Fibroblast of skin of right quadriceps (primary cell): ENCODE measurements at places on chromosomes 2 and 18.

DNA sequence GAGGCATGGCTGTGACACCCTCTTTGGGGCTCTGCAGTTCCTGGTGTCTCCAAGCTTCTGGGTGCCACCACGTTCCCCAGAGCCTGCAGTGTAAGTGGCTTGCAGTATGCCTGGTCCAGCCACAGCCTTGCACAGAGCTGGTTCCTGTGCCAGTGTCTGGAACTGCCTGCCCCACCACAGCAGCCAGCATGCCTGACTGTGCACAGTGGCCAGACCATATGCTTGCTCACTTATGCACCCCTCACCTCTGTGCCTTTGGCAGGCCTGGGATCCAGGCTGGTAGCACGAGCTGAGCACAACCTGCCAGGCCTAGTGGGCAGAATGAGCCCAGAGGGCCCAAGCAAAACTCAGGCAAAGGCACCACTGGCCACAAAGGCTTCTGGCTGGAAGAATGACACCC is 154.1 kb downstream of the DPP4 start:
- DNase-seq: no peak

DNA sequence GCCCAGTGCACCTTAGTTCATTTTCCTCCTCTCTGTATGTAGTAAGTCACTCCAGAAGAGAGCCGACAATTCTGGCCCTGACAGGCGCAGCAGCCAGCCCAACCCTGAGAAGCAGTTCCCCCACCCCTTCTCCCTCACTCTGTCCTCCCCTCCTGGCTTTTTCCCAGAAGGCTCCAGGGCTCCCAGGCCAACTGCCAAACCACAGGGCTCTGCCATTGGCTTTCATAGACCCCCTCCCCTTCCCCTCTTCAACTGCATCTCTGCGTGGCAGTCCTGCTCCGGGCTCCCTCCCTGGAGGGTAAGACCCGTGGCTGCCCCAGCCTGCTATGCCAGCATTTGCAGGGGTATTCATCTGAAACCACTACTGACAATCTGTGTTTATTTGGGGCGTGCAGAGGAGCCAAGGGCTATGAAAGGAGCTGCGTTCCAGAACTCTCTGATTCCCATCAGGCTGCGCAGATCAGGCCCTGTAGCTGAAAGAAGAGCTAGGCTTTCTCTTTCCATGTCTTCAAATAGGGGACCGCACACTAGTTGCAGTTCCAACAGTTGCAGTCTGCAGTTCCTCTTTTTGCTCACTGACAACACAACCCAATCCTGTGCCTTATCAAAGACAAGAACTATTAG is 388.6 kb upstream of the TNP1 start:
- DNase-seq: peak; percentile 91

DNA sequence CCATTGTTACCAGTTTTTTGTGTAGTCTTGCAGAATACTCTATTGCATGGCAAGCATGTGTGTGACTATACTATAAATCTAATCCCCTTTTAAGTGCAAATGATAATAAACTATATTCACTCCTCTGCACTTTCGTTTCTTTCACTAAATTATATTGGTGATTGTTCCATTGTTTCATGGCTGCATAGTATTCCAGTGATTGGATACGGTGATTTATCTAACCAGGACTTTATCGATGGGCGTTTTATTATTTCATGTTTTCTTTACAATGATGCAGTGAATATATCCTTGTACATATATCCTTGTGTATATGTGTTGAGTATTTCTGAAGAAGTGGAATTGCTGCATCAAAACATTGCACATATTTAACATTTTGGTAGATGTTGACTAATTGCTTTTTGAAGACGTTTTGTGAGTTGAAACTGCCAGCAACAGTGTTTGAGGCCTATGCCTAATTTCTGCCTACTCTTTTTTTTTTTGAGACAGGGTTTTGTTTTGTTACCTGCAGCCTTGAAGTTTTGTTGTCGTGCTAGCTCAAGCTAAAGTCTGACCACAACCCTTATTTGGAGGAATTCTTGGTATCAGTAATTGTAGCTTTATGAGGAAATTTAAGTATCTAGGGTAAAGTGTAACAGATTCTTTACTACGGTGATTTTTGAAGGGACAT is 2.7 kb downstream of the MIB1 start:
- DNase-seq: no peak

DNA sequence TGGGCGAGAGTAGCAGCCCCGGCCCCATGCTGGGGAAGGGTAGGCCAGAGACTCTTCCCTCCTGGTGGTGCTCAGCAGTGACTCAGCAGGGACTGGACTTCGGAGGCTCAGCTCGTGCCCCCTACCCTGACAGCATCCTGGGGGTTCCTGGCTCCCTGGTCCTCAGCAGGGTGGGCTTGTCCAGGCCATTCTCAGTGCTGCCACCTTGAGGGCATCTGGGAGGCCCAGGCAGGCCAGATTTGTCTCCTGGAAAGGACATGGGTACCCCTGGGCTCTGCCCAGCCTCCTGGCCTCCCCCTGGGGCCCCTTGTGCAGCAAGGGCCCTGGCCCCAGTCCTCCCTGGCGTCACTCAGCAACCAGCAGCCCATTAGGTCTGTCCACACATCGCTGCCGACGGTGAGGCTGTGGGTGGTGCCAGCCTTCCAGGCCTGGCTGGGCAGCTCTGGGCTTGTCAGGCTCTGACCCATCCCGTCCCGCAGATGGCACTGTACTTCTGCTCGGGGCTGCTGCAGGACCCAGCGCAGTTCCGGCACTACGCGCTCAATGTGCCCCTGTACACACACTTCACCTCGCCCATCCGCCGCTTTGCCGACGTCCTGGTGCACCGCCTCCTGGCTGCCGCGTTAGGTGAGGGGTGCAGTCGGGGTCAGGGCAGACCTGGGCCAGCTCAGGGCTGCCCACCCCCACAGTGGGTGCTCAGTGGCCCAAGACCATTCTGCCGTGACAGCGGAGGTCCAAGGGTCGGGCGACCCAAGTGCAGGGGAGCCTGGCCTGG is 45.0 kb upstream of the ALPP start:
- DNase-seq: no peak

- peak; percentile 26 for DNase-seq
These were observed 65.7 kb upstream of the FOSL2 start for GRCh38 chr2:28326881-28327505.

DNA sequence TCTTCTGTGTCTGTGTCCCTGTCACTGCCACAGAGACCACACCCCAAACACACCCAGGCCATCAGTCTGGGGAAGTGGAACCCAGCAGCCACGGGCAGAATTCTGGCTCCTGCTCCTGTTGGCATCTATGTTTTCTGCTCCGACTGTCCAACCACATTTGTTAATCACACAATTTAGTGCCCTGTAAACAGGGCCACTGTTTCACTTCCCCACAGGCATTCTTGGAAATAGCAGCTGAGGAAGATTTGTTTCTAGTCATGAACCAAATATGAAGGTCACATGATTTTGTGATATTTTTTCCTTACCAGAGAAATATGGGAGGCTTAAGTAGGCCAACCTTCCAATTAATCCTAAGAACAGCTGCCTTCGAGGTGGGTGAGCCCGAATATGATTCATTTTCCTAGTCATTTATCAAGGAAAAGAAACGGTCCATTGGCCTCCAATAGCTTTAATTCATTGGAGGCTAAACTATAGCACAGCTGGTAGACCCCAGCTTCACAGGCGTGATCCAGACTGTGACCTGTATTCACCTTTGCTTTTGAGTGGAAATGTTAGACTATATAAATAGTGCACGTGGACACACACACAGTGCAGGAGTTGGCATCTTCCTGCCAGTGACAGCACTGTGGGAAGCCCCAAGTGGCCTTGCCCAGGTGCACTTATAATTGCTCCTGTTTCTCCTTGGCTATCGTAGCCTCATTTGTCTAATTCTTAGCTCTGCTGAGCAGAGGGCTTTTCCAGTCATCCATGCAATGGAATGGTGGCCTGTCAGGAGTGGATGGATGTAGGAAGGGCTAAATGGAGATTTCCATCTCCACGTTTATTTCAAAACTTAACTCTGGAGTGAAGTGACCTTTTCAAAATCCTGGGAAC is 267.9 kb downstream of the LPIN1 start:
- DNase-seq: peak; percentile 65

GRCh38 chr2:188130317-188130716 is 161.4 kb upstream of the GULP1 start:
- no peak for DNase-seq

- DNase-seq: no peak
These were observed 28.4 kb downstream of the FAM228A start for GRCh38 chr2:24203029-24203786.
